Stimulated activated CD8-positive, alpha-beta memory T cell treated with anti-CD3 and anti-CD28 coated beads, Interleukin-15, amount 100 ng/mL, for 24 hours (primary cell): ENCODE measurements at places on chromosomes 4 and X.

- DNase-seq, result no peak
These were observed 11.9 kb downstream of the ZBTB49 start for GRCh38 chr4:4302001-4302400.

DNA sequence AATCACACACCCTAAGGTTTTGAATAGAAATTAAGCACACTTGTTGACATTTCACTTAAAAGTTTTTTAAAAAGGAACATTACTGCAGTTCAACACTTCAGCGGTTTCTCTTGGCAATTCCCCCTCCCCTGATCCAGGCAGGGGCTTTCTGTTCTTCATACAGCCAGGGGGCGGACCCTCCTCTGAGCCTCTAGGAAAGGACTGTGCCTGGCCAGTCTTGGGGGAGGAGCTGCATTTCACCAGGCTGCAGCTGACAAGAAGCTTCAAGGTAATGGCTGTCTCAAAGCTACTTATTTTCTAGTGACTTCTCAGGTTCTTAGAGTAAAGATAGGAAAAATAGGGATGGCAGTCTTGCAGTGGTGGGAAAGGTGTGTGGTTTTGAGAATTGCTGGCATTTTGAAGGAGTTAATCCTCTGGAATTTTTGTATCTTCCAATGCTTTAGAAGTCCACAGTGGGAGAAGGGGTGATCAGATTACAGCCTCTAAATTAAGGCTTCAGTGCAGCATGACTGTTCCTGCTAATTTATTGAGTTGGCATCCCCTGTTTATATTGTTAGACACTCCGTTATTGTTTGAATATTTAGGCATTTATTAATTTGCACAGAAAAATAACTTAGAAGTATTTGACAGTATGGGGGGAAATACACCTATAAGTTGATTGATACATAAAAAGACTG, 33.5 kb downstream of the PWWP3B start:
- no peak for DNase-seq

DNA sequence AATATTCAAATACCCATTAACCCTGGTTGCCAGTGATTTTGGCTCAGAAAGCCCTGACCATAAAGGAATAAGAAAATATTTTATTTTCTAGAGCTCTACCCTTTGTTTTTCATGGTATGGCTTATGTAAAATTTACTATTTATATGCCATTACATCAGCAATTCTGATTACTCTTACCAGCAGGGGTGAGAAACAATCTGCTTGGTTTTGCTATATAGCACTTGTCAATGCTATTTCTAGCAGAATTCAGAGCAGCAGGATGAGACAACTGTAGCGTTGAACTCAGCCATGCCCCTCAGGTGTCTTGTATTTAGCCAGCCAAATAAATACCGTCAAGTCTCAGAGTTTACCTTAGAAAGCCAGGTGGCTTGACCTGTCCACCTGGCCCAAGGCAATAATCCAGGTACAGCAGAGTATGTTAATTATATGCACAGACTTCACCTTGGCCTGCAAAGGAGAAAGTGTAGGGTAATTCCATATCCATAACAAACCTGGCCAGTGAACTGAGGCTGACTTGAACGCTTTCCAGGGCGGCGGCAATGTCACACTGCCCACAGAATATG, 1303.5 kb downstream of the RAPGEF2 start:
- no peak for DNase-seq

DNA sequence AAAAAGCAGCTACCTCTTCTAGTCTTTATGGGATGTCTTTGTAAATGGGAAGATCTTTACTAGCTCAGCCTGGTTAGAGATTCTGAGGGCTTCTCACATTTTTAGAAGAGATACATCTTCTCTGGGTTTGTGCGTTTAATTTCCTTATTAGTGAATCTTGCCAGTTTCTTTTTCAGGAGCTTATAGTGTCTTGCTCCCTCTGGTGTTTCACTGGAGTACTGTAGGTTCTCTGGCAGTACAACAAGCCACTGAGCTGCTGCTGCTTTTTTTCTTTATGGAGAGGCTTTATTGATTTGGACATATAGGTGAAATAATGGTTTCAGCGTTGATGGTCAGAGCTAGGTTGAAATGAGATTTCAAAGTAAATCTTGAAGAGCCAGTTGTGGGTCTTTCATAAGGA, 82.9 kb downstream of the LAS1L start:
- DNase-seq, result no peak

- no peak for DNase-seq
These were observed 1235.5 kb upstream of the TENM3 start for GRCh38 chr4:181007751-181008150.

GRCh38 chr4:108255203-108255747, 86.5 kb upstream of the LEF1 start:
- DNase-seq, result no peak

- DNase-seq, result no peak
These were observed 29.2 kb downstream of the SEC24B start for GRCh38 chr4:109462802-109463201.

- DNase-seq, result no peak
These were observed 907.1 kb downstream of the RPA4 start for GRCh38 chrX:97790850-97791249.

DNA sequence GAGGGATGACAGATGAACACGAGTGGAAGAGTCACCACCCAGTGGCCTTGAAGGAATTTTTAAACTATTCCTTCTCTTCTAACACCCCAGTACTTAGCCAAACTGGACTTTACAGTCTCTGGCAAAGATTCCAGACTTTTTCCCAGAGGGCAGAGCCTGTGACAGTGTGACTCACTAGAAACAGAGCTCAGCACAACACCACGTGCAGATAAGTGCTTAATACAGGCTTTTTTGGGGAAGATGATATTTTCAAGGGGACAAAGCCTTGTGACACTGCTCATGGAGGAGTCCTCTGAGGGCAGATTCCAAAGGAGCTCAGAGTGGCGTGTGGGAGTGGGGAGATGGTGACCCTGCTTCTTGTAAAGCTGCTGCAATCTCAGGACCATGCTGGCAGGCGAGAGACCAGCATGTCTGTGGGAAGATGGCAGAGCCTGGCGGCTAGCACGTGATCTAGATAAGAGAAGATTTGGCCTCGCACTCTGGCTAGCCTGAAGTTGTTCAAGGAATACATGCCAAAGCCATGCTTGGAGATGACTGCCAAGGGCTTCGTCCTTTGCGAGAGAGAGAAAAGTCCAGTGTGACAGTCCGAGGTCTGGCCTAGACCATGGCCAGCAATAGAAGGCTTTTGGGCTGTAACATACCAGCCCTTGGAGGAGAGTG, 2.4 kb downstream of the RAB33A start:
- no peak for DNase-seq

GRCh38 chr4:77800483-77801259, 18.5 kb downstream of the CNOT6L start:
- no peak for DNase-seq

DNA sequence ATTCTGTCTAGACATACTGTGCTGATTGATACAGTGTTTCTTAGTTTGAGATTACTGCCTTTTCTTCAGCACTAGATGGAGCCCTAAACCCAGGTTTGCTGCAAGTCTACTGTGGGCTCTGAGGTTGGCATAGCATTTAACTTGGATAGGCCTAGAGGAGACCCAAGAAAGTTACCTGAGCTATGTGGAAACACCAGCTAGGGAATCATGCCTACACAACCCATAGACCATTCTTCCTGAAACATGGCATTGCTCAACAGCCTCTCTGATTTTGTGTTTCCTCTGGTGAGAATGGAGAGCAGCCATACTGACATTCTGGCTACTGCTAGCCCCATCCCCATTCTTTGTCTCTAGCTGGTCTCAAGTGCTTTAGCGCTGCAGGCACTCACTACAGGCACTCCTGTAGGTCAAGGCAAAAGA, 287.7 kb upstream of the PCDH18 start:
- DNase-seq, result no peak

DNA sequence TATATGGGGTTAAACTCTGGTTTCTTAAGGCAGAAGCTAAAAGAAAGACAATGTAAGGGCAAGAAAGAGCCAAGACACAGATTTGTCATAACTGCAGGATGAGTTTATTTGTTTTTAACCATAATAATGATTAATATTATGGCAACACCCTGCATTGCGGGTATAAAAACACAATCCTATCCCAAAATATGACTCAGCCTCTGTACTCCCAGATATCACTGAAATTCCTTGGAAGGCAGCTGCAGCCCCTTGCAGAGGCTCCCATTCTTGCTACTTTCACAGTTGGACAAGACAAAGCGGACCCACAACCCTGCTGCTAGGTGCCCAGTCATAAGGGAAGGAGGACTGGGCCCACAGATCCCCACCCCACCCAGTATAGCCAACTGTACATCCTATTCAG, 20.4 kb upstream of the FGF16 start:
- DNase-seq, result no peak

DNA sequence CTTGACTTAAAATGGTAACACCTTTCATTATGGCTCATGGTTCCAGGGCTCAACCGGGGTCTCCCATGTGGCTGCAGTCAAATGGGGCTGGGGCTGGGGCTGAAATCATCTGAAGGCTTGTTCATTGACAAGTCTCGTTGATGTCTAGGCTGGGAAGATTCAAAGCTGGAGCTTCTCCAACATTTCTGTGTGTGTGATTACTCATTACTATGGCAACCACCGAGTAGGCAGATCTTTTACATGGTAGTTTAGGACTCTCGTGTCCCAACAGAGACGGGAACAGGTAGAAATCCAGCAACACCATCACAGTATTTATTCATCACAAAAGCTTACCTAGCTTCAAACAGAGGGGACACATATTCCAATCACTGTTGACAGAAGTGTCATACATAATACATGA, 7.8 kb downstream of the YTHDC1 start:
- DNase-seq, result no peak

DNA sequence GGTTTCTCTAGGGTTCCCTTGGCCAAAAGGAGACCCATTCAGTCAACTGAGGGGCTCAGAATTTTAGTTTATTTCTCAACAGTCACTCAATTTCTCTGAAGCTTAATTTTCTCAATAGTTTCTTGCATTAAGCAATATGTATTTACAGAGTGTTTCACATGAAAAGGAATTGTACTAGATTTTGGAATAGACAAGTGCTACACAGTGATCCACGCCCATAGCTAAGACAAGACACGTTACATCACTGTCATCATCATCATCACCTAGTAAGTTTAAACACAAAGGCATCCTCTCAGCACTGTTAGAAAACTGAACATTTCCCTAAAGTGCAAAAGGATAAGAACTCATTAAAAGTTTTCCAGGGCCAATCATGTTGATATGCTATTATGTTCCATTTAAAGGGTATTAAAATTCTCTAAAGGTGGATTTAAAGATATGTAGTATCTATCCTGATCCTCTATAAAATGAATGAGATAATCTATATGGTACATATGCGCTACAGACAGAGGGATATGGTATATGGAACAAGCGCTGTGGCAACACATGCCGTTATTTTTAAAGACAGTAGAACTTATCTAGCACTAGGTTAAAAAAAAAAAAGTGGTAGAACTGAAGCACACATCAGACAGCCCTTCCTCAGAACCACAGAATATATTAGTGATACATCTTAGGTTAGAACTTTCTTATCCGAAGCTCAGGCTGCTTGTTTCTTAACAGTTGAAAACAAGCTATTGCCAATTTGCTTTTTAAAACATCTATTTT, 12.1 kb downstream of the PPA2 start:
- no peak for DNase-seq

GRCh38 chrX:12471061-12471460, 320.2 kb upstream of the PRPS2 start:
- no peak for DNase-seq

DNA sequence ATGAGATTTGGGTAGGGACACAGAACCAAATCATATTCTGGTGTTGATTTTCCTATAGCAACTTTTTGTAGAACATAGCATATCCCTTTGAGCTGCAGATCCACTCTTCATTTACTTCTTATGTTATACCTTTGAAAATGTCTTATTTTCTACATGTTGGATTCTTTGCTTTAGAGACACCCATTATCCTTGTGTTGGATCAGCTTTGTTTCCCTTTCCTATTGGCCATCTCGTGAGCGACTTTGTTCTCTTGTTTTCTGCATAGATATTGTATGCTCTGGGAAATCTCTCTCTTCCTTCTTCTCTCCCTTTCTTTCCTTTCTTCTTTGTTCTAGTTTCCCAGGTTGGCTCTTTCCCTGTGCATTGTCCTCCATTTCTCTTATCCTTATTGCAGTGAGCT, 59.6 kb downstream of the DRD5 start:
- no peak for DNase-seq

DNA sequence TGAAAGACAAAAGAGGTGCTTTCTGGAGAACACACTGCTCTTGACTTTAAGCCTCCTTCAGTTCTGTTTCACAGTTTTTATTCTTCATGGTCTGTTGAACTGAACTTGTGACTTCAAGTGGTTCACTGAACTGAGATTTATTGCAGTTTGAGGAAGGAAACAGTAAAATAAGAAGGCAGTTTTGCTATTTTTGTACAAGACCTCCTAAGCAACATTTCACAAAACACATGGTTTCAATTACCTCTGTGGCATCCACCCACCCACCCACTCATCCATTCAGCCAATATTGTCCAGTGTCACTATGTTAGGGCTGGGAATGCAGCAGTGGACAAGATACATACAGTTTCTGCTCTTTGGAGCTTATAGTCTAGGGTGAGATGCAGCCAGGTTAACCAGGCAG, 131.3 kb downstream of the IL1RAPL2 start:
- DNase-seq, result no peak

- DNase-seq, result no peak
These were observed 36.9 kb downstream of the FHDC1 start for GRCh38 chr4:152972821-152973628.

GRCh38 chr4:113881256-113881655, 98.2 kb downstream of the ARSJ start:
- no peak for DNase-seq

DNA sequence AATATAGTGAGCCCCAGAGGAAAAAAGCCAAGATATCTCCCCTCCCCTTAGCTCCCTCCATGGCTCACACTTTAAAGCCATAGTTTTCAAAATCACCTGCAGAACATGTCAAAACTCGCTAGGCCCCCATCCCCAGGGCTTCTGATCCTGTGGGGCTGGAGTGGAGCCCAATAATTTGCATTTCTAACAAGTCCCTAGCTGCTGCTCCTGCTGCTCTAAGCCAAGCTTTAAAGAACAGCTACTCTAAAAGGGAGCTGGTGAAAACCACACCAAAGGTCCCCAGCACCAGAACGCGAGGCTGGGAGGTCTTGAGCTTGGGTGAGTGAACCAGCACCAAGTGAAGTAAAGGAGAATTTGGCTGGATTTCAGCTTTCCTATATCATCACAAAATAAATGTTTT, 237.1 kb downstream of the ZNF674 start:
- no peak for DNase-seq

DNA sequence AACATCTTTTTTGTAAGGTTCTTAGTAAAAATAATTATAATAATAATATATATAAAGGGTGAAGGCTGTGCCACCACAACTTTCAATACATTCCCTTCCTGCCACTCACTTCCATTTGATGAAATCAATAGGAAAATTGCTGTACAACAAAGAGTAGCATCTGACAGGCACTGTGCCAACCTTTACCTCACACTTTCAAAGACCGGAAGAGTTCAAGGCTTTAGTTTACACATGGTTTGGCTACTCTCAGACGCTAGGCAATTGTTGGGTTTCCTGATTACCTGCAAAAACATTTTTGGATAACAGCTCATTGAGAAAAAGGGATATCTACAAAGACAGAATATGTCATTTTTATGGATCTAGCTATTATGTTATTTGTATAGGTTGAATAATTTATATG, 5.5 kb upstream of the ING2 start:
- no peak for DNase-seq
